Stimulated activated CD8-positive, alpha-beta memory T cell treated with anti-CD3 and anti-CD28 coated beads, Interleukin-7, amount 100 ng/mL, for 1 hour (primary cell): ENCODE measurements at places on chromosomes 16 and 17.

DNA sequence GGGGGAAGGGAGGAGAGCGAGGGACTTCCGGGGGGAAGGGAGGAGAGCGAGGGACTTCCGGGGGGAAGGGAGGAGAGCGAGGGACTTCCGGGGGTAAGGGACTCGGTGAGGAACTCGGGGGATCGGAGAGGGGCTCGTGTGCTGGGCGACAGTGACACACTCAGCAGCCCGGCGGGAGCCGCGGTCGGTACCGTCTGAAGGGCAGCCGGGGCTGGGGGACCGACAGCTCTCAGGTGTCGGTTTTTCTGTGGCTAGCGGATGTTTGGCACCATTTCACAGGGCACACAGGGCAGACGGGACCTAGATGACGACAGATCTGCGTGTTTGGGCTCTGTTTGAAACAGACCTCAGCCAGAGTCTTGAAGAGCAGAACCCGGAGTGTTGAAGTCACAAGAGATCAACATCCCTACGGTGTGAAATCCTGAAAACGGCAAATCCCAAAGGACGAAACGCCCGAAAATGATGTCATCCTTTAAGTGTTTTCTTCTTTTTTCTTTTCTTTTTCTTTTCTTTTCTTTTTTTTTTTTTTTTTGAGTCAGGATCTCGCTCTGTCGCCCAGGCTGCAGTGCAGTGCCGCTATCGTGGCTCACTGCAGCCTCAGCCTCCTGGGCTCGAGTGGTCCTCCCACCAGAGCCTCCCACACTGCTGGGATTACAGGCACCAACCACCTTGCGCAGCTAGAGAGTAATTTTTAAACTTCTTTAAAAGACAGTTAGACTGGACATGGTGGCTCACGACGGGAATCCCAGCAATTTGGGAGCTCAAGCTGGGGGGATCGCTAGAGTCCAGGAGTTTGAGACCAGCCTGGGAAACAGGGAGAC is 23.9 kb downstream of the ZNF778 start:
- peak; percentile 49 for DNase-seq

DNA sequence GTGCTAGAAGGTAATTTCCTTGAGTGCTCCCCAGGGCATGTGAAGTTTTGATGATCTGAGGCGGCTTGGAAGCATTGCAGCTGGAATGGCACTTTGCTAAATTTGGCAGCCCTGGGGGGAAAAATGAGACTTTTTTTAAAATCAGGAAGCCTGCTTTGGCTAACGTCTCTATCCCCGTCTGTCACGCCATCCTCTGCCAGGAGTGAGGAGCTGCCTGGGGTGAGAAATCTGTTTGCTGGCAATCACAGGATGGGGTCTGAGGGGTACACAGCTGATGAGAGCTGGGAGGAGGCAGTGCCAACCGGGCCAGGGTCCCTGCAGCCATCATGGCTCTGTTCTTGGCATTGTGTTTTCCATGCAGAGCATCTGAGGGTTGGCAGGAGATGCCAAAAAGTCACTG is 2.0 kb downstream of the ABCC12 start:
- DNase-seq = no peak

GRCh38 chr16:23182679-23183542 is at the start of gene SCNN1G:
Gene SCNN1G, plus strand, starts transcription at chr16:23182745. Its CDS starts 3,527 bp downstream, at chr16:23186272.
- no peak for DNase-seq

DNA sequence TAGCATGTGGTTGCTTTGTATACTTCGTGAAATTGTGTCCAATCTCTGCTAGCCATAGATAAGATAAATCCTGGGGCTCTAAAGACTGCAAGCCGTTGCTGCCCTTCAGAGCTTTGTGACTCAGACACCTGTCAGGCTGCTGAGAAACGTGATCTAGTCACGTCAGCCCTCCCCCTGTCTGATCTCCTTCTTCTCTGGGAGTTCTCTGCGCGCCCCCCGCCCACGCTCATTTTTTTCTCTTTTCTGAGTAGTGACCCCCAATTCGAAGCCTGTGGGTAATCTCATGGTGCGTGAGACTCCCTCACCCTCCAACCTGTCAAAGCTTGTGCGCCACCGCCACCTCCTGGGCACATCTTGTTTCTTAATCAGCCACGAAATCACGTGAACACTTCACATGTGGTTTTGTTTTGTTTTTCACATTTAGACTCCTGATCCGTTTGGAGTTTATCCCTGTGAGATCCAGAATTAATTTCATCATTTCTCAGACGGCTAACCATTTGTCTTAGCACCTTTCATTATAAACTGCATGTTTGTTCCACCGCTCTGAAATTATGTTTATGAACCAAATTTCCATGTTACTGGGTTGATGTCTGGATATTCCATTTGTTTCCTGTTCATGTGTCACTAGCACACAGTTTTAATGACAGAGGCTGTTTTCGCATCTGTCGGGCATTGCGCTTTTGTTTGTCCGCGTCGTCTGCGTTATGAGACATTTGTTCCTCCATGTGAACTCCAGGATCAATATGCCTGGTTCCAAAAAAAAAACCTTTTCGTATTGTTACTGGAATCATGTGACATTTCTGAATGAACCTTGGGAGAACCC is 977 bp upstream of the ZNF778 start:
- peak; percentile 73 for DNase-seq

GRCh38 chr16:58318391-58318790 is 23.6 kb upstream of the PRSS54 start:
- no peak for DNase-seq

DNA sequence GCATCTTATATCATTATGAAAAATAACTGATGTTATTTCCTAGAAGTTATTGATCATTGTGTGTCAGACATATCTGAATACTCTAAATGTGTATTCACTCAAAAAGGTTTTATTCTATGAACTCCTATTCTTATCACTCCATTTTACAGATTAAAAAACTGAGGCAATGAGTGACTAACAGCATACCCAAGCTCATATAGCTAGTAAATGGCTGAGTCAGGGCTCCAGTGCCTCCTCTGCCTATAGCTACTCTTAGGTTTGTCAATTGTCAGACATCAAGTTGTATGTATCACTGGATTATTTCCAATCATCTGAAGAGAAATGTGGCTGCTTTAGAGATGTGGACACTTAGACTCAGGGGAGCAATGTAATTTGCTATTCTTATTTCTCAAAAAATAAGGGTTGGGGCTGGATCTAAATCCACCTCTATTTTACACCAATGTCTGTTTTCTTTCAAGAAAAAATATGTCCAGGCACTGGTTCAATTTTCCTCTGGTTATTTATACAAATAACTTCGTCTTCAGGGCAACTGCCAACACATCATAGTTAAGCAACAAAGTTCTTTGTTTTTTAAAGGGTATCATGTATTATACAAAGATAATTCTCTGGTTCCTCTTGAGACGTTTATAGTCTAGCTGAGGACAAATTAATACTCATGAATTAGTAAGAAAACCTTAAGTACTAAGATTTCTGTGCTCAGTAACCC is 328.9 kb upstream of the MAF start:
- no peak for DNase-seq

DNA sequence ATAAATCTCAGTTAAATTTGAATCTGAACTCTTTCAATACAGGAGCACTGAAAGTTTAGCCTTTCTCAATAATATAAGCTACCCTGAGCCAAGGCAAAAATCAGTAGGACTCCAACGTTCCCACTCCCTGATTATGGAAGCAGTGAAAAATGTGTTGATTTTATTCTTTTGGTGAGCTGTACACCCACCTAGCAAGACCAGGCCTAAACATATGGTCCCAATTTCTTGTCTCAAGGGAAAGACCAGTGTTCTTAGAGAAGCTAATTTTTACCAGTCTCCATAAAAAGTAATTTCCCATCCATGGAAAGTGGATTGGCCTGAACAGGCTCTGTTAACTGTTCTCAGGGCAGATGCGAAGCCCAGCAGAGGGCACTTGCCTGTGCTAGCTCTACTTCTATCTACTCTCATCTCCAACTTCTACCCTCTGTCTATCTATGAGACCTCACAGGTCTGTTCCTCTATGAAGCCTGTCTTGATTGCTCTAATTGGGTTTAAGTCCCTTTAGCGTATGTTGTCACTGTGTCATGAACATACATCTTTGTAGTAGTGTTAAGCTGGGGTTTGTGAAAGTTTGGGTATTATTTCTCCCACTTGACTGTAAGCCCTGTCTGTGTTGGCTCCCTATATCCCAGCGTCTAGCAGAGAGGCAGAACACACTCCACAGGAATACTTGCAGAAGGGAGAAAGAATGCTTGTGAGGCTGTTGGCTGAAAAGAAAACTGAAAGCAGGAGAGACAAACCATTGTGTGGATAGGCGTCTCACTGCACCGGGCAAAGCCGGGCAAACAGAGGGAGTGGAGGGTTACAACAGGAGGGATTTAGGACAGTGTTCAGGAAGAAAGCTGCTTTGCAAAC is 167.1 kb upstream of the MAF start:
- DNase-seq = no peak

- DNase-seq = no peak
Measured at GRCh38 chr17:43598357-43599045, 52.4 kb upstream of the ETV4 start.

GRCh38 chr17:80652756-80653330 is 108.2 kb downstream of the RPTOR start:
- DNase-seq = no peak

- DNase-seq = no peak
Measured at GRCh38 chr17:41777574-41778188, 8.8 kb downstream of the JUP start.

DNA sequence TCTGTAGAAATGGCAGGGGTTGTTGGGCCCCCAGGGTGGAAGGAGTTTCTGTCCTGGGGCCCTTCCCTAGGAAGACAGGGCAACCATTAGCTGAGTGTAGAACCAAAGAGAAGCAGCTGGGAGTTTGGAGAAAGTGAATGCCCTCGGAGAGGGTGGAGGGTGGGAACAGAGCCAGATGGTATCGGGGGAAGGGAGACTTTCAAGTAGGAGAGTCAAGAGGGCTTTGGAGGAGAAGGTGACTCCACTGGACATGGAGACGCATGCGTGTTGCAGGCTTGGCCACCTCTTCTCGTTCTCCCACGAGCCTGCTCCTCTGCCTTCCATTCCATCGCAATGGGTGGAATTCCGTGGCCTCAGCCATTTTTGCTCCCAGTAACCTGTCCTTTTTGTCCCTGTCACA is 19.4 kb downstream of the SLC47A1 start:
- DNase-seq = no peak

DNA sequence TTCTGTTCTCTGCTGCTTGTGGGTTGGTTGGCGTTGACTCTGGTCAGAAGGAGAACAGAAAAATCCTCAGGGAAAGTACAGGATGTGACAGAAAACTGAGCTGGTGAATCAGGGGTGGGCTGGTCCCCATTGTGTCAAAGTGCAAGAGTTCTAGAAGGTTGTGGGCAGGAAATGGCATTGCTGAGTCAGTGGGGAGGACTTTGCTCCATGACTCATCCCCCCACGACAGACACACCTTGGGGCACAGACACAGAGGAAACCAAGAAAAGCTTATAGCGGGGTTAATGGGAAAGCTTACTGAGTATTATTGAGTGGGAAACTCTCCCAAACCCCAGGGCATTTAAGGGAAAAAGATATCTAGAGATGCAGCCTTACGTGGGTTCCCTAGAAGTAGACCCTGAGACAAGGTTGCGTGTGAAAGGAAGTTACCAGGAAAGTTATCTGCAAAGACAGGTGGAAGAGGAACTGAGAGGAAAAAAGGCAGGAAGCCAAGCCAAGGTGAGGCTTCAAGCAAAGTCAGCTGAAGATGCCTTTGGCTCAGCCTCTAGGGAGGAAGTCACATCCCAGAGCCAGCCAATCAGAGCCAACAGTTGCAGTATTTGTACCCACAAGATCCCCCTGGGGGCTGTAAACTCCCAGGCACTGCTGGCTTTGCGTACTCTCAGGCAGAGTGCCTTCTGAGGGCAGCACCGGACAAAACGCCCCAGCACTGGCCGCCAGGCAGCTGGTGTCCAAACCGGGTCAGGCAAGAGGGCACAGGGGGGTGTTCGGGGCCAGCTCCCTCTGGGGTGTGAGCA is 86.4 kb downstream of the FOXL1 start:
- no peak for DNase-seq

- DNase-seq = no peak
Measured at GRCh38 chr17:38333635-38334295, 10.0 kb downstream of the GPR179 start.

DNA sequence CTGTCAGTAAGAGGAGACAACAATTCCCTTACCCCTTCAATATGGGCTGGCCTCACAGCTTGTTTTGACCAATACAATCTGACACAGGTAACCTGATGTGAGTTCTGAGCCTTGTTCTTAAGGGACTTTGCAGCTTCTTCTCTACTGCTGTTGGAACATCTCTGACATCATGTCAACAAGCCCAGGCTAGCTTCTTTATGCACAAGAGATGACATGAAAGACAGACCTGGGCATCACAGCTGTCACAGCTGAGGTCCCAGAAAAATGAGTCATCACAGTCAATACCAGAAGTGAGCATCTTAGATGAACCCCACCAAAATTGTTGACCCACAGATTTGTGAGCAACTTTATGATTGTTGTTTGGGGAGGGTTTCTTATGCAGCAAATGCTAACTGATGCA is 431.7 kb upstream of the PSMD7 start:
- no peak for DNase-seq

DNA sequence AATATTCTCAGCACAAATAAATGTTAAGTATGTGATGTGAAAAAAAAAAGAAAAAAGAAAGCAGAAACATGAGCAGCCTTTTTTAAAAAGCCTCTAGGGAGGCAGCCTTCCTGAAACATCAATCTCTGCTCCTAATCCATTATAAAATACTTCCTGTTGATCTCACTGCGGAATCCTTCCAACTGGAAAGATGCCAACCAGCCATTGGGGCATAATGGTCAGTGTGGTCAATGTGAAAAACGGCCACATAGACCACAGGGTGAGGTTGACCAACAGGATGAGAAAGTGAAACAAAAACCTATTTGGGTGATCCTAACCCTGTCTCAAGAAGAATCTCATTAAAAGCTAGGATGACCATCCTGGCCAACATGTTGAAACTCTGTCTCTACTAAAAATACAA is 26.1 kb upstream of the ABCA8 start:
- DNase-seq = no peak

DNA sequence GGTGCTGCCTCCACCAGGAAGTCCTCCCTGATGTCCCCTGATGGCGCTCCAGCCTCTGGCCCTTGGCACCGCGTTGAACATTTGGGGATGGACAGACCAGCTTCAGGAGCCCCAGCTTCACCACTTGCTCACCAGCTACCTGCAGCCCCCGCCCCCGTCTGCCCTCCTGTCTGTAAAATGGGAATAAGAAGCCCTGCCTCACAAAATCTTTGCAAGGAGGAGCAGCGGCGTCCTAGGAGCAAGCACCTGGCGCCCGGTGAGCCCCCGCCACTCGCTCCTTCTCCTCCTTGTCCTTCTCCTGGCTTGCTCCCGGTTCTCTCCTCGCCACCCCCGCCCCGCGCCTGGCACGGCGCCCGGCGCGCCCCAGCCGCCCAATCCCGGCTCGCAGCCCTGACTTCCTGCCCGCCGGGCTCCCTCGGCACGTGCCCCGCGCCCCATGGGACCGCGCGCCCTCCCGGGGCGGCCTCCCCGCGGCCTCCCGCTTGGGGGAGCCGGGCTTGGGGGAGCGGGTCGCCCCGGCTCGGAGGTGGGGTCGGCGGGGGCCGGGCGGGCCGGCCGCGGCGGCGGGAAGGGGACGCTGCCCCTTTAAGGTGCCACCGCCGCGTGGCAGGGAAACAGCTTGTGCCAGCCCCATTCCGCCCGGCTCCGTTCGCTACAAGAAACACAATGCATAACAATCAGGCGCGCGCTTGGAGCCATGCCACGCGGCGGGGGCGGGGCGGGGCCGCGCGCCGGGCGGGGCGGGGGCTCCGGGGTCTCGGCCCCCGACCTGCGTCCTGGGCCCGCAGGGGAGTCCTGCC is 9.1 kb upstream of the PPP1R1B start:
- no peak for DNase-seq

GRCh38 chr16:73143576-73144422 is 95.9 kb upstream of the ZFHX3 start:
- DNase-seq = no peak
